ENCODE measurements at places on chromosomes 5 and 9.

- no peak for DNase-seq
These were observed 27.7 kb downstream of the ECPAS start for GRCh38 chr9:111456529-111456928.

DNA sequence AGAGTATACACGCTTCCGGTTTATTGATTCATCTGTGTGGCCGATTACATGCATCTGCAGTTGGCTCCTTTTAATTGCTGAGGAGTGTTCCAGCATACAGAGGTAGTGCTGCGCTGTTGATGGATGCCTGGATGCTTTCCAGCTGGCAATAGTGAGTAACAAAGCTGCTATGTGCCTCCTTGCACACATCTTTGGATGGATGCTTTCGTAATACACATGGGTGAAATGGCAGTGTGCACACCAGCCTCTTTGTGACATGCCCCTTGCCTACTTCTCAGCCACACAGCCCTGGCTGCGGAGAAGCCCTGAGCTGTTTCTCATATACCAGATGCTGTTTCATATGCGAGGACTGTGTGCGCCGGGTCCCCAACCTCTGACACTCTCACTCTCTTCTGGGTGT lies 151.0 kb downstream of the GADD45G start:
- DNase-seq, result no peak

DNA sequence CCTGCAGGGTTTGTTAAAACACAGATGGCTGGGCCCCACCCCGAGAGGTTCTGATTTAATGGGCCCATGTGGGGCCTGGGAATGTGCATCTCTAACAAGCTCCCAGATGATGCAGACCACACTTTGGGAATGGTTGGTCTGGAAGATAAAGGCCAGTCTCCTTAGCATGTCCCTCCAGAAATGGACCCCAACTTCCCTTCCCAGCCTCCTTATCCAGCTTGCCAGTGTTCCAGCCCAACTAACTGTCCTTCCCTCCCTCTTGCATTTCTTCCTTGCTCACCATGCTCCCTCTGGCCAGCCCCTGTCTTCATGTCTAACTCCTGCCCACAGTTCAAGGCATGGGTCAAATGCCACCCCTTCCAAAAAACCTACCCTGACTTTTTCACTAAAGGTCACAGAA lies 196.1 kb upstream of the TBC1D2 start:
- no peak for DNase-seq

- DNase-seq, result no peak
These were observed 1.5 kb upstream of the PTGES2 start for GRCh38 chr9:128128836-128129590.

DNA sequence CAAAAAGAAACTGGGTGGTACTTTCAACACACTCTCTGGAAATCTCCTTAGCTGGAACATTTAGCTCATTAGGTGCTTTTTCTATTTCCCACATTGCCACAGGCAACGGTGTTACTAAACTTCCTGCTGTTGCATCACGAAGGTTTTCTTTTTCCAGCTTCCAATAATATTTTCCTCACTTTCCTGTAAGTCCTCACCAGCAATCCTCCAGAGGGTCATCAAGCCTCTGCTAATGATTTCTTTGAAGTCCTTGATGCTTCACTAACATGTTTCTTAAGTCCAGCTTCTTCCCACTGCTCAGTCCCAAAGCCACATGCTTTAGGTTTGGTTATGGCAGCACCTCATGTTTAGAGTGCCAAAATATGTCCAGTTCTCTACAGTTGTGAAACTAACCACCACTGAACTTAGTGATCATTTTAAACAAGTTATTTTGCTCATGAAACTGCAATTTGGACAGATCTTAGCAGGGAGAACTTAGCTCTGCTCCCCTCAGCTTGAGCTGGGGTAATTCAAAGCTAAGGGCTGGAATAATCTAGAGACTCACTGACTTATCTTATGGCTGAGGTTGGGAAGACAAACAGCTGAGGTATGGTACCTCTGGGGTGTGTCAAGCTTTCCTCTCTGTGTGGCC lies 39.9 kb upstream of the RETREG1 start:
- no peak for DNase-seq

DNA sequence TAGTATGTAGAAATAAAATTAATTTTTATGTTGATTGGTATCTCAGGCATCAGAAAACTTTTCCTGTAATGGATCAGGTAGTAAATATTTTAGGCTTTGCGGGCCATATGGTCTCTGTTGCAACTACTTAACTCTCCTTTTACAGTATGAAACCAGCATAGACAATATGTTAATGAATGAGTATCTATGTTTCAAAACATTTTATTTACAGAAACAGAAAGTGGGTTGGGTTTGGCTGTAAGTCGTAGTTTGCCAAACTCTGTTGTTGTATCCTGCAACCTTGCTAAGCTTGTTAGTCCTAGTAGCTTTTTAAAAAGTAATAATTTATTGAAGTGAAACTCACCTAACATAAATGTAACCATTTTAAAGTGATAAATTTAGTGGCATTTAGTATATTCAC lies 132.1 kb downstream of the NR3C1 start:
- no peak for DNase-seq

DNA sequence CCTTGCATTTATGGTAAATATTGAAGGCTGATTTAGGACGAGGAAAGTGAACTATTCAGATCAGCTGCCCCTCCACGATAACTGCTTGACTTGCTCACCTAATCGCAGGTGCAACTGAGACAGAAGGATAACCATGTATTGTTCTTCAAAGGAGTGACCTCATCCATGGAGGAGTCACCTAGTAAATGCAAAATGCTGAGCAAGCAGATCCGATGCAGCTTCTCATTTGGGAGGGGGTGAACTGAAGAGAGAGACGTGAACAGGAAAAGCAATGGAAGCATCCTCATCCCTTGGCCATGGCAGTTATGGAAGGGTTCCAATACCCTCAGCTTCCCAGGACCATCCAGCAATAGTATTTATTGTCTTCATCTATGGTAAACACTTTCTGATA lies 47.5 kb downstream of the RASGRF2 start:
- DNase-seq, result no peak

Measured in activated T-cell treated with anti-CD3 and anti-CD28 coated beads for 24 hours (primary cell).